ENCODE measurements at places on chromosomes 6 and 20.

GRCh38 chr6:91437315-91437729, 850.5 kb upstream of the MAP3K7 start:
- DNase-seq, result no peak

GRCh38 chr6:72588155-72588554, 33.7 kb upstream of the KCNQ5 start:
- DNase-seq, result no peak

GRCh38 chr20:62925420-62926228, 681 bp downstream of the DIDO1 start:
- DNase-seq, result peak; percentile 30

DNA sequence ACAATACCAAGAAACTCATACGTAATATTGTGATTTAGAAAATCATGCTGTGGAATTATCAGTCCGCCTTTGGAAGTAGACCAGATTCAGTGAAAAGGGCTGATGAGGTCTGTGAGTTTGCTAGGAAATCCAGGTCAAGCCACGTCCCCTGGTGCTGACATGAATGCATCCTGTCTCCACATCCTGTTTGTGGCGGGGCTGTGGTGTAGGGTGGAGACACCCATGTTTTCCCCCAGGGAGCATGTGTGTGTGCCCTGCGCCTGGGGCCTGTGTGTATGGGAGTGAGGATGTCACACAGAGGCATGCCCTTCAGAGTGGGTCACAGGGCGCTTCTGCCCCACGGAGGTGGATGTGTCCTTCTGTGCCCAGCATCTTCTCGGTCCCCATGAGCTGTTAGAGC, 109.1 kb downstream of the SASH1 start:
- no peak for DNase-seq

DNA sequence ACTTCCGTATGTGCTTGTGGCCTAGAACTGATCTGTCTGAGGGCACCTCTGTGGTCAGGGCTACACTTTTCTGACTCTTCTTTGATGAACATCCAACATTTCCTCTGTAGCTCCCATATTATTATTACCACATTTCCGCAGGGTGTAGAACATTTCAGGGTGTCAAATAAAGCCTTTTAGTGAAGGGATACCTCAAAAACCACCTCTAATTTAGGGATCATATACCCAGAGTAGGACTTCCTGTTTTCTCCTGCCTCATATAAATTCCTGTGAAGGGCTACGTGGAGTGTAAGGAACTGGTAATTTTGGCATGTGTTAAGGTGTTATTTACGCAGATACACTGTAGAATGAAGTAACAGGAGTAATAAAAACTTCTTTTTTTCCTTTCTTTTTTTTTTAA, 5.5 kb upstream of the MUC22 start:
- no peak for DNase-seq

DNA sequence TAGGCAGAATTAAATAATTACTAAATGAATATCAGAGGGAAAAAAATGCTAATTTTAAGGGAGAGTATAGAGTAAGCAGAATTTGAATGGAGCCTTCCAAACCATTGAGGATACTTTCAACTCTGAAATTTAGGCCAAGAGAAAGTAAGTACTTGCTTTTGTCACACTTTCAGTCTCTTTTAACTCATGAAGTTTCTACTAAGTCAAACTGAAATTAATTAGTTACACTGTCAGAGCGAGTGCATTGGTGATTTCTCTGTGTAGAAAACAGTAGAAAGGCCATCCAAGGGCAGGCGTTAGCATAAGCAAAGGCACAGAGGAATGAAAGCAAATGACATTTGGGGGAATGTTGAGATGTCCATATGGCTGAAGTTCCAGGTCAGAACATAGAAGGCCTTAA, 92.9 kb downstream of the PLEKHG1 start:
- no peak for DNase-seq

DNA sequence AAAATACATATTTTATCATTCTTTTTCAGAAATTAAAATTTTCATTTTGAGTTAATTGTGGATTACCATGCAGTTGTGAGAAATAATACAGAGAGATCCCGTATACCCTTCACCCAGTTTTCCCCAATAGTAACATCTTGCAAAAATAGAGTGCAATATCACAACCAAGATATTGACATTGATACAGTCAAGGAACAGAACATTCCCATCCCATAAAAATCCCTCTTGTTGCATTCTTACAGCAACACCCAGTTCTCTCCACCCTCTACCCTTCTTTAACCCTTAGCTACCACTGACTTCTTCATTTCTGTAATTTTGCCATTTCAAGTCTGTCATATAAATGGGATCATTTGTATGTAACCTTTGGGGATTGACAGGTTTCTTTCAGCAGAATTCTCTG, 6.9 kb upstream of the AKAP12 start:
- DNase-seq, result no peak

DNA sequence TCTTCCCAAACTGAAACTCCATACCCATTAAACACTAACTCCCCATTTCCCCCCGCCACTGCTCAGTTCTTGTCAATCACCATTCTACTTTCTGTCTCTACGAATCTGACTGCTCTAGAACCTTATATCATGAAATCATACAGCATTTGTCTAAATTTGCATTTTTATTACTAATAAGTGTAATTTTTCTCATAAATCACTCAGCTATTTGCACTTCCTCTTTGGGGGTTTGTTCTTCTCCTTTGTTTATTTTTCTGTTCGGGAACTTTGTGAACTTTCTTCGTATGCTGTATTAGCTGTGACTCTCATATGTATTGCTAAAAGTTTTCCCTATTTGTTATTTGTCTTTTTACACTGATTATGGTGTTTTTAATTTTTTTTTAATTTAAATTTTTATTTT, 152.2 kb downstream of the SLC16A10 start:
- no peak for DNase-seq

- no peak for DNase-seq
These were observed 19.8 kb upstream of the GJA10 start for GRCh38 chr6:89874438-89874837.

- DNase-seq, result no peak
These were observed 114.5 kb upstream of the SLC22A16 start for GRCh38 chr6:110590821-110591351.

DNA sequence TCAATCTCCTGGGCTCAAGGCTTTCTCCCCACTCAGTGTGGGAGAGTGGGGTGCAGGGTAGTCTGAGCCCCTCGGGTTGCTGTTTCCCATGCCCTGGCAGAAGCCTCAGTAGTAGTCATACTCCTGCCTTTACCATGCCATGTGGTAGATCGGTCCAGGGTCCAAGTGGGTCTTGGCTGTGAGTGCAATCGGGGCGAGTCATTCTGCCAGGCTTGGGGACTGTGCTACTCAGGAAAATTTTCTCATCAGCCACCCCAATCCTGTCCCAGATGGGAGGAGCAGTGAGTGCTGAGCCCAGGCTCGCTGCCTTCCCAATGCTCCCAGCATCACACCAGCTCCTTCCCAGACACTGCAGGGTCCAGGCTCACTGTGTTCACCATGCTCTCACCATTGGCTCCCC, 10.7 kb upstream of the RAET1L start:
- no peak for DNase-seq

- no peak for DNase-seq
These were observed 27.5 kb upstream of the TGM6 start for GRCh38 chr20:2353231-2353630.

GRCh38 chr20:22555791-22556564, 28.4 kb downstream of the FOXA2 start:
- no peak for DNase-seq

- DNase-seq, result no peak
These were observed 2.4 kb upstream of the TBCC start for GRCh38 chr6:42748203-42748898.

GRCh38 chr6:31222496-31222895, 49.4 kb downstream of the HLA-C start:
- no peak for DNase-seq

GRCh38 chr6:111076024-111076695, 11.1 kb upstream of the SLC16A10 start:
- no peak for DNase-seq

GRCh38 chr6:6420107-6420506, 99.6 kb upstream of the F13A1 start:
- DNase-seq, result no peak

- DNase-seq, result no peak
These were observed 79.0 kb downstream of the ALDH8A1 start for GRCh38 chr6:134870677-134871498.

DNA sequence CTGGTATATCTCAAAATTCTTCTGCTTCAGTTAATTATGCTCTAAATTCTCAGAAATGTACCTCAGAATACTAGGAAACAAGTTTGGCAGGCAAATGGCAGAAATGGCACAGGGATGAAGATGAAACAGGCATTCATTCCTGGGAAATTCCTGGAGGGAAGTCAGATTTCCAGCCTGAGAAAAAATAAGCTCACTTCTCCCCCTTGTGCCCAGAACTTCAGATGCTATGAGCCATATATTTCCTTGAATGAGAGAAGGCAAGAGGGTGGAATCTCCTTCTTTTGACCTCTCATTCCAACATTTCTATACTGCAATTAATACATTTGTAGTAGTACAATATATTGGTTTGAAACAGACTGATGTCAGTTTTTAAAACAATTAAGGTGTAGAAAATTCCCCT, 22.8 kb downstream of the RGS17 start:
- no peak for DNase-seq

DNA sequence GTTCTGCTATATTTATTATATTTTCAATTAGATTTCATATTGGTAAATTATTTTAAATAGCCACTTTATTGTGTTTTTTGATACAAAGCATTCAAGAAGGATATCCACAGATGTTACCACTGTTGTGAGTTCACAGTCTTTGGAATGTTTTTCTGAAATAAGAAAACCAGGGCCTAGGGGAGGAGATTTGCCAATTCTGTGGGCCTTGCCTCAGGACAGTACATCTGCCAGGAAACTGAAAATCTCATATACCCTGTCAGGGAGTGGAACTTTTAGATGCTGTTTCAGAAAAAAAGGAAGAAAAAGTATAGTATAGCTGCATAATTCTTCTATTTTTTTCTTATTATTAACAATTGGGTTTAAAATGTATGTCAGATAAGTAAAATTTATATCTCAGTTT, 995.9 kb upstream of the ADGRB3 start:
- no peak for DNase-seq

- no peak for DNase-seq
These were observed 68.1 kb downstream of the LRRC1 start for GRCh38 chr6:53862662-53863462.

- no peak for DNase-seq
These were observed 10.3 kb downstream of the GFRA4 start for GRCh38 chr20:3652676-3653596.

GRCh38 chr20:25476106-25477013, 68.9 kb downstream of the GINS1 start:
- no peak for DNase-seq

- no peak for DNase-seq
These were observed 78.3 kb upstream of the MMS22L start for GRCh38 chr6:97361286-97361685.

- no peak for DNase-seq
These were observed 123.5 kb downstream of the RNF144B start for GRCh38 chr6:18510644-18511033.

DNA sequence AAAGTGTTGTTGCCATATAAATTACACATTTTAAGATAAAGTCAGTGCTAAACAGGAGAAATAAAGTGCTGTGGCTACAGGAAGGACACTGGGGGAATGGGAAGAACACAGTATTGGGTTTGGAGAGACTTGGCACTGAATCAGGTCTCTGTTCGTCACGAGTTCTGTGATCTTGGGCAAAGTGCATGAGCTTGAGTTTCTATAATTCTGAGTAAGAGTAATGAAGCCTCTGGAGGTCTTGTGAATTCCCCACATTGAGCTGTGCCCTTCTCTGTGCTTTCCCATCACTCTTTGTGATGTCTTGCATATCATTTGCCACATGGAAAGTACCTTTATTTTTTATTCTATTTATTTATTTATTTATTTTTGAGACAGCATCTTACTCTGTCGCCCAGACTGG, 16.8 kb upstream of the EEF1A1 start:
- DNase-seq, result no peak

GRCh38 chr6:47634210-47635047, 64.0 kb upstream of the ADGRF4 start:
- no peak for DNase-seq

- DNase-seq, result no peak
These were observed 83.0 kb downstream of the CENPW start for GRCh38 chr6:126422912-126423311.

- no peak for DNase-seq
These were observed 558.7 kb upstream of the MMS22L start for GRCh38 chr6:97841763-97842162.

- no peak for DNase-seq
These were observed 38.2 kb downstream of the JAG1 start for GRCh38 chr20:10635476-10636208.

GRCh38 chr20:62506087-62506486, 30.3 kb upstream of the GATA5 start:
- DNase-seq, result no peak

GRCh38 chr6:149190224-149190831, 127.2 kb upstream of the TAB2 start:
- DNase-seq, result no peak

GRCh38 chr20:60206259-60206658, 248.0 kb downstream of the CDH26 start:
- peak; percentile 19 for DNase-seq

DNA sequence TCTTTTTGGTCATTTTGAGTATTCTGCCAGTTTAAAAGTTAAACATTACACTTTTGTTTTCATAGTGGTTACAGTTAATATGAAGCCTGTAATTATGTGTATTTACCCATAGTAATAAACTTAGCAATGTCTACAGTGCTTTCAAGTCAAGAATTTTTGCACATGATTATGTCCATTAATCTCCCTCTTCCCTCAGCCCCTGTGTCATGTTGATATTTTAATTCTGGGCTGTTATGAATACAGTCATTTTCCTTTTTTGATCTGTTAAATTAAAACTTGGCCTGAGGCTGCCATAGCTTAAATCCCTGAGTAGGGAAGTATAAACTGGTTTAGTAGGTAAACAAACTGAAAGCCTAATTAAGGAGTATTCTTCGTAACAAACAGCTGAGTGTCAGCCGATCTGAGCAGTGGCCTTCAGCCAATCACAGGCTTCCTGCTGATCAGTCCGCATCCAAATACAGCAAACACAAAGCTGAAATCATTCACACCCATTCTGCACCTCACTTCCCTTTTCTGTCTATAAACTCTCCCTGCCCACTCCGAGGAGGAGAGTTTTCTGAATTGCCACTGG, 9.5 kb upstream of the SFT2D1 start:
- peak; percentile 56 for DNase-seq

DNA sequence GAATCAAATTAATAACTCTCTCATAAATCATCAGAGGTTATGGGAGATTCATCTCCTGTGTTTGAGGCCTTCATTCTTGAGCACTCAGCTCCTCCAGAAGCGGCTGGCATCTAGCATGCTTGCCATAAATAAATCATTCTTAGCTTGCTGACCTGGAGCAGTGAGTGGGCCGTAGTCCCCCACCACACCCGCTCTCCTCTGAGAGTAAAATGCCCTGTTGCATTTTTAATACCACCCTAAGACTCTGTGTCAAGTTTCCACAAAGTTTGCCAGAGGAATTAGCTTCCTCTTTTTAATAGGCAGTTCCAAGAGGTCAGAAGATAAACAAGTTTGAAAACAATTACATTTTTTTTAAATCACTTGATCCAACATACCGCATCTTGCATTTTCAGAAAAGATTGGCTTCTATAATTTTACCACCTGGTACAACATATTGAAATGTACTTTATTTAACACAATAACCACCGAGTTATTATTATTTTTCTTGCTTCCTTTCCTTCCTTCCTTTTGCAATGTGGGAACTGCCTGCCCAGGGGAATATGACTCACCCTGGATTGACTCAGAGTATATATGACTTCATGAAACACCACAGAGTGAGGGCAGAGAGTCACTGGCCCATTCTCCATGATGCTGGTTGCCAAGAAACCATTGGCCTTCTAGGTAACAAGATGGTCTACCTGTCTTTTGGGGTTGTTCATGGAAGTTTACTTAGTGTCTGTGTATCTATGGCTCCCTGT, 29.4 kb upstream of the CLIC5 start:
- DNase-seq, result no peak
